ENCODE measurements at places on chromosomes 1 and 21. TPM values are rescaled to one million over a fixed set of nuclear protein-coding genes. Genes with fewer than 3 reads are reported as not detected.

DNA sequence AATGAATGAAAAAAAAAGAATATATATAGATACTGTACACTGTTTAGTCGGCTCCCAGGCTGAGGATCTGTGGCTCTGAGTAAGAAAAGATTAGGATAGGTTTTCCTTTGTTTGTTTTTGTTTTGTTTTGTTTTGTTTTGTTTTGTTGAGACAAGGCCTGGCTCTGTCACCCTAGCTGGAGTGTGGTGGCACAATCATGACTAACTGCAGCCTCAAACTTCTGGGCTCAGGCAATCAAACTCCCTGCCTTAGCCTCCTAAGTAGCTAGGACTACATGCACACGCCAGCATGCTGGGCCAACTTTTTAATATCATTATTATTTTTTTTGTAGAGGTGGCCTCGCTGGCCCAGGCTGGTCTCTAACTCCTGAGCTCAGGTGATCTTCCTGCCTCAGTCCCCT lies 87.9 kb upstream of the PTBP2 start:
- no peak for DNase-seq

GRCh38 chr1:192878249-192878648 lies 69.4 kb downstream of the RGS2 start:
- DNase-seq: no peak

DNA sequence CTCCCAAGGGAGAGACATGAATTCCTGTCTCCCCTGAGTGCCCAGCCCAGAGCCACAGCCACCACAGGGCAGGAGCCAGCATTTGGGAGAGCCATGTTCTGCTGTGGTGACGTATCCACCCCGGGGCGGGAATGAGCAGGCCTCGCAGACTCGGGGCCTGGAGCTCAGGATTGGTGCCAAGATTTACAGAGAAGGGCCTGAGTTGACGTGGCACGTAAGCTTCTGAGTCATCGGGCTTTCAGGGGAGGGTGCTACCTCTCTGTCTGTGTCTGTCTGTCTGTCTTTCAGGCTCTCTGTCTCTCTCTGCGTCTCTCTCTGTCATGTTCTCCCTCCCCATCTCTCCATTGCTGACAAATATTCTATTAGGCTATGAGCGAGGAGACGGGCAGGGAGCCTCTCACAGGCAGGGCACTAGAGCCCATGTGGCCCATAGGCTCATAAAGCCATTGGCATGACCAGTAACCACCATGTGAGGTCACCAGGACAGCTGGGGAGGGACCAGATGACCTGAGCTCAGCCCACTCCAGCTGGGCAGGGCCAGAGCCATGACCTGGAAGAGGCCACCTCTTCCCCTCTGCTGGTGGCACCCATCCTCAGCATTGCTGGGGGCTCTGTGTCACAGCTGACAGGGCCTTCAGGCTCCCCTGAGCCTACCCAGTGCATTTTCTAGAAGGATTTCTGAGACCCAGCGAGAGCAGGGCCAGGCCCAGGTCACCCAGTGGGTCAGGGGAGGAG lies 300.0 kb upstream of the VAMP3 start:
- DNase-seq: no peak

The MAEL gene
- polyA plus RNA-seq: 2.7 TPM

The CLCNKB gene
- polyA plus RNA-seq: 73.1 TPM

The CD101 gene
- 2.3 TPM for polyA plus RNA-seq

GRCh38 chr1:171480035-171480434 lies 5.3 kb upstream of the PRRC2C start:
- peak; percentile 7 for DNase-seq

- no peak for DNase-seq
Observed at GRCh38 chr1:25958465-25958864, 39.4 kb downstream of the PAFAH2 start.

GRCh38 chr1:87146986-87147385 lies 181.7 kb upstream of the LMO4 start:
- DNase-seq: no peak

DNA sequence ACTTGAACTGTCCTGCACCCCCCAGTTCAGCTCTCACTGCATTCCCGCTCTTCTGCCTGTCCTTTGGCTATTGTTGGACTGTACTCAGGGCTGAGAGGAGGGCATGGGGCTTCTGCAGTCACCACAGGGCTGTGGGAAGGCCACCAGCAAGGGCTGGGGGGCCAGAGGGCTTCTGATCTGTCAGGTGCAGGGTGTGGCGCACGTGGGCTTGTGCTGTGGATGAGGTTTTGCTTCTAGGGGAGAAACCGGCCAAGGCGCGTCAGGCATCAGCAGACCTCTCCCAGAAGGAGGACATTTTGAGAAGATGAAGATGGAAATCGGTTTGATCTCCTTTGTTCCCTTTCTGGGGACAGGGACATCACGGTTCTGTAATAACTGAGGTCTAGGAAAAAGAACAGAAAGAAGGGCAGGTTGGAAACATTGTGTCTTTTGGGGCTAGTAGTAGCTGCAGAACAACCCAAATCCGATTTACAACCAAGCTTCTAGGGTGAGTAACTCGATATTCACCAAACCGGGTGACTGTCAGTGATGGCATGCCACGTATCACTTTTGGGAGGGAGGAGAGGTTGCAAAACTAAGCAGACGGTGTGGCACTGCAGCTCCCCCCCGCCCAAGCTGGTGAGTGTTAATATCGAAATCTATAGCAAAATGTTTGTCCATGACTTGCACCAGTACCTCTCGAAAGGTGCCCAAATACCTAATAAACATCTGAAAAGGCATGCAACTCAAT lies 40.9 kb downstream of the AGPAT3 start:
- no peak for DNase-seq

DNA sequence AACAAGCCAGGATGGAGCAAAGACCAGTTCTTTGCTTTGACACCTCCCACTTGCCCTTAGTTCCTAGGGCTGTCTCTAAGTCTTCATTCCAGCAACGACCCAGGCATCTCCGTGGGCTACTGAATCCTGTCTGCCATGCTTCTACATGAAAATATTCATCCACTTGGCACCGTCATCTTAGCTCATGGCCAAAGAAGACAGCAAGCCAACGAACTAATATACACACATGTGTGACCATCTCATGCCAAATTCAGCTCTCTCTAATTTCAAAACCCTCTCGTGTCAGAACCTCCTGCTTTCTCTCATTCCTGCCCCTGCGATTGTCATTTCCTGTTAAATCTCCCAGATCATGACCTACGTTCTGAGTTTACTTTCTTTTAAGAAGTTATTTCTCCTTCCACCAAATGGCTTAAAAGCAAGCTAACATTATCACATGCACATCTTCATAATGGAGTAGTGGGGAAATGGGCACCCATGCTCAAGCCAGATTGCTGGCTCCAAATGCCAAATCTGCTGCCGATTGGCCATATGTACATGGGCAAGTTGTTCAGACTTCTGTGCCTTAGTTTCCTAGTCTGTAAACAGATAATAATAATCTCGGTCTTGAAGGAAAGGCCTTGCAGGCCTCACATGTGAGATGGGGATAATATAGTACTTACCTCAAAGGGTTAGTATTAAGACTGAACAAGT lies 373.4 kb downstream of the USH2A start:
- no peak for DNase-seq

DNA sequence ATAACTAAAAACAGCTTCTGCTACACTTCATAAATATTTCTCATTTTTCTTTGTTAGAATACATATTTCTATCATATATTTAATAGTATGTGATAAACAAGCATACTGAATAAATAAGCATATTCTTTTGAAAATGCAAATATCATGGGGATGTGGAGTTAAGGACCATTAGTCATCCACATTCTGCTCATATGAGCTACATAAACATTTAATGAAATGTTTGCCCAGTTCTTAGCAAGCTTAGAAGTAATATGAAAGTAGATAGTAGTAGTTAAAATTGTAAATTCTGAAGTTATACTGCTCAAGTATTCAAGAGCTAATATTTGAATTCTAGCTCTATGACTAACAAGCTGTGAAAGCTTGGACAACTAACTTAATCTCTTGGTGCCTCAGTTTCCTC lies 10.1 kb upstream of the GORAB start:
- DNase-seq: no peak

- DNase-seq: no peak
Observed at GRCh38 chr1:6273380-6273891, 12.5 kb upstream of the GPR153 start.

- no peak for DNase-seq
Observed at GRCh38 chr1:176193023-176193422, 14.1 kb downstream of the COP1 start.

The LRIF1 gene
- 19.0 TPM for polyA plus RNA-seq

GRCh38 chr1:38454236-38454635 lies 405.3 kb downstream of the RRAGC start:
- DNase-seq: no peak

DNA sequence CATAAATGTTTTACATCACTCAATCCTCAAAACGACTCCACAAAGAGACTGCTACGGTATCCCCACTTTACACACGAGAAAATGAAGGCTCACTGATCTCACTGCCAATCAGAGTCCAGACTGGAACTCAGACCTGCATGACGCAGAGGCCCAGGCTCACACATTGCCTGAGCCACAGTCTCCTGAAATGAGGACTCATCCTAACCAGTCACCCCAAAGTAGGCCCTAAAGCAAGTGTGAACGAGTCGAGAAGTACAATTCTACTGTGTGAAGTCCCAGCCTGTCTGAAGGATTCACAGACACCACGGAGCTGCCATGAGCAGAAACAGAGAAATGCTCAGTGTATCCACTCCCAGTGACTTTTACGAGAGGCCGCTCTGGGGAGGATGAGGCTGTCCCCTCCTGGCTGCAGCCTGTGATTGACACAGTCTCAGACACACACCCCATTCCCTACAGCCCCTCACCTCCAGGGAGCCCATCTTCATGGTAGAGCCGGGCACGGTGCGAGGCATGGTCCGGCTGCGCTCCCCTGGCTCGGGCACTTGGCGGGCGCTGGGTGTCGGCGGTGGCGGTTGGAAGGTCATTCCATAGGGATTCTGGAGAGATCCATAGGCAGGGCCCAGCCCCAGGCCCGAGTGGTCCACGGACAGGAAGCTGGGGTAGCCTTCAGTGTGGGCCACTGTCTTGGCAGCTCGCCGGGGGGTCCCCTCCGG lies 26.7 kb upstream of the COL16A1 start:
- DNase-seq: no peak

DNA sequence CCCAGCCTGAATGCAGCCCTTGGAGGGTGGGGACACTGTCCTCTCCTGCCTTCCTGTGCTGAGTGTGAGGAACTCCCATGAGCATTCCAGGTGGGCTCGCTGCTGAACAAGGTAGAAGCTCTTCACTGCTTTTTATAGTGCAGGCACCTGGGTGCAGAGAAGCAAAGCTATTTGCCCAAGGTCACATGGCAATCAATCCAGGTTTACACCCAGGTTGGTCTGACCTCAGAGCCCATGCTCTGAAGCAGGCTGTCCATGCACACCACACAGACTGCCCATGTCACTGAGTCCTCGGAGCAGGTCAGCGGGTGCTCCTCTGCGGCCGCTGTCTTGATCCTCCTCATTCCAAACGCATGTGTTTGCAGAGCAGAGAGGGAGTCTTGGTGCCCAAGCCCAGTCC lies 323.4 kb upstream of the VAMP3 start:
- no peak for DNase-seq

The RIT1 gene
- 45.6 TPM for polyA plus RNA-seq

The SLC16A4 gene
- 116 TPM for polyA plus RNA-seq

The RNPC3 gene
- polyA plus RNA-seq: 36.1 TPM

The SH2D5 gene
- 2.0 TPM for polyA plus RNA-seq

DNA sequence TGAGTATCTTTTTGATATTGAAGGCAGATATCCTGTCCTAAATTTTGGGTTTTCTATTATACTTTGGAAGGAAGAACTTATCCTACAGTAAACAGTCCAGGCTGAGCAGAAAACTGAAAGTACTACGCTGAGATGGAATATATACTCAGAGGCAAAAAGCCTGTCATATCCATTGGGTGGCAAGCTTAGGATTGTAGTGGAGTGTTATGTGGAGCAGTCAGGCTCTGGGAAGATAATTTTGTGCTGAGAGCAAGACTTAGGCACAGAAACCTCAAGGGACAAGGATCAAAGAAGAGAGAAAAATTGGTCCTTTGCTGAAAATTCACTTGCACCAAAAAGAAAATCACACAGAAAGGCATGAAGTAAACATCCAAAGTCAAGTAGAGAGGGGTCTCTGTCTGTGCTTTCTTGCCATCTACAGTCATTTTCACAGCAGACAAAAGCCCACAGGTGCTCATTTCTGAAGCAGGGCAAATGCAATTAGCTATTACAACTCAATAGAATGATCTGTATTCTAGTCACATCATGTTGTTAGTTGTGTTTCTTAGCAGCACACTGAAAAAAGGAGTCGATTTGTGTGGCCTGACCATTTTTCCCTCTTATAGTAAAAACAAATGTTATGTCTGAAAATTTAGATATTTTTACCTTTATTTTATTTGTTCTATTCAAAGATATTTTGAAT lies 38.5 kb downstream of the CRB1 start:
- no peak for DNase-seq

The FAM43B gene
- 2.0 TPM for polyA plus RNA-seq

- DNase-seq: no peak
Observed at GRCh38 chr1:39625462-39626273, 13.8 kb downstream of the HEYL start.

DNA sequence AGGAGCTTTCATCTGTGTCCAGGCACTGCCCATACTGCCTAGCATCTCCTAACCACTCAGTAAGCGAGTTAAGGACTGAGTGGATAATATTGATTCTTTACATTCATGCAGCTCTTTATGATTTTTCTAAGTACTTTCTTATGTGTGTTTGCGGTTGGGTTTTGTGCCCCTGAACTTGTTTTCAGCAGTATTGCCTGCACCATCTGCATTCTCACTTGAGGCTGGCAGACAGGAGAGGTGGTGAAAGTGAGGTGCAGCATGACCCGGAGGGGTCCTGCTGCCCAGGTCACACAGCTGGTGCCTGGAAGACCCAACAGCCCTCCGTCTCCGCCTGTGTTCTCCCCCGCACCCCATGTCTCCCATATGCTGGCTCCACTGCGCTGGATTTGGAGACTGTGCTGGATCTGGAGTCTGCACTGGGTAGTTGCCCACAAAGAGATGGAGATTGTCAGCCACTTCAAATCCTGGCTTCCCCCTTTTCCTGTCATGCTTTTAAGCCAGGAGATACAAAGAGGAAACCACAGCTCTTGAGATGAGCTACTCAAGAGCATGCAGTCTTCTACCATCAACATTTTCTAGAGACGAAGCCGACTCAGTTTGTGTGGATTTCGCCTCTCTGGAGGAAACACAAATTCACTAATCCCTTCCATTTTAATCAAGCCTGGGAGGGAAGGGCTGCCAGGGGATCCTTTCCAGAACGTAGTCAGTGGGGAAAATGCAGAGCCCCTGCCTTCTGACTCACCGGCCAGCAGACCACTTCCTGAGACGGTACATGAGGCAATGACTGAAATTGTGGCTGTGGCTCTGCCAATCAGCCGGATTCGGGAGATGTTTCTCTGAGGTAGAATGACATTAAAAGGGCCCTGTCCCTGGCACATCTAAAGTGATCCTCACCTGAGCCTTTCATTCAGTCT lies 71.7 kb upstream of the ANGPTL1 start:
- DNase-seq: no peak

GRCh38 chr1:207646944-207647579 lies 2.1 kb downstream of the CR1L start:
- no peak for DNase-seq
